ENCODE measurements at places on chromosomes 11 and 22. TPM values are rescaled to one million over a fixed set of nuclear protein-coding genes. Genes with fewer than 3 reads are reported as not detected.

The HOATZ gene
- polyA plus RNA-seq: not detected

The BRSK2 gene
- polyA plus RNA-seq: not detected

GRCh38 chr22:24994070-24994763 lies 41.7 kb downstream of the KIAA1671 start:
- no peak overlapping the region for H3K4me3 ChIP-seq
- no peaks in the 10 kb centered on the region for H3K27me3 ChIP-seq
- H3K36me3 ChIP-seq: no peaks in the 10 kb centered on the region
- H3K27ac ChIP-seq: no peak overlapping the region
- no peaks in the 10 kb centered on the region for H3K4me1 ChIP-seq

GRCh38 chr11:120399307-120399706 lies 63.1 kb downstream of the ARHGEF12 start:
- no peak for DNase-seq
- H3K27me3 ChIP-seq: peaks cover 54% of the 10 kb centered on the region
- H3K4me3 ChIP-seq: no peak overlapping the region
- H3K36me3 ChIP-seq: no peaks in the 10 kb centered on the region

DNA sequence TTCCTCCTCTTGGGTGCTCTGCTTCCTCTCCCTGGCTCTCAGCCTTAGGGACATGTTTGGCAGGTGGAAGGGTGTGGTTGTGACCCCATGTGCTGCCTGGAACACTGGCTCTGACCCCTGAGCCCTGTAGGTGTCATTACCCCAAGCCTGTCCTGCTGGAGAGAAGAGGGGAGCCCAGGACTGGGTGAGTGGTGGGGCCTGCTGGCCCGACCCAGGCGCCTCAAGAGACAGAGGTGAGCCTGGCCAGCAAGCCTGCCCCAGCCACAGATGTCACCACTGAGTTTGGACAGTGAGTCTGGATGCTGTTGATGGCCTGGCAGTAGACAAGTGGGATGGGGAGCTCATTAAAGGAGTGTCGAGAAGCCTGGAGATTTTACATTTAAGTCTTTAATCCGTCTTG lies 1112.2 kb downstream of the BRD1 start:
- H3K4me3 ChIP-seq: no peak overlapping the region
- no peaks in the 10 kb centered on the region for H3K36me3 ChIP-seq
- no peaks in the 10 kb centered on the region for H3K4me1 ChIP-seq
- no peak overlapping the region for H3K27ac ChIP-seq
- no peaks in the 10 kb centered on the region for H3K27me3 ChIP-seq
- DNase-seq: no peak

GRCh38 chr11:129117595-129118350 lies 74.4 kb downstream of the ARHGAP32 start:
- DNase-seq: peak; percentile 40
- H3K27me3 ChIP-seq: no peaks in the 10 kb centered on the region
- H3K27ac ChIP-seq: no peak overlapping the region
- no peak overlapping the region for H3K4me3 ChIP-seq
- no peaks in the 10 kb centered on the region for H3K4me1 ChIP-seq
- no peaks in the 10 kb centered on the region for H3K36me3 ChIP-seq

The TMEM132A gene
- polyA plus RNA-seq: 0.21 TPM

The DRICH1 gene
- polyA plus RNA-seq: 0.59 TPM

DNA sequence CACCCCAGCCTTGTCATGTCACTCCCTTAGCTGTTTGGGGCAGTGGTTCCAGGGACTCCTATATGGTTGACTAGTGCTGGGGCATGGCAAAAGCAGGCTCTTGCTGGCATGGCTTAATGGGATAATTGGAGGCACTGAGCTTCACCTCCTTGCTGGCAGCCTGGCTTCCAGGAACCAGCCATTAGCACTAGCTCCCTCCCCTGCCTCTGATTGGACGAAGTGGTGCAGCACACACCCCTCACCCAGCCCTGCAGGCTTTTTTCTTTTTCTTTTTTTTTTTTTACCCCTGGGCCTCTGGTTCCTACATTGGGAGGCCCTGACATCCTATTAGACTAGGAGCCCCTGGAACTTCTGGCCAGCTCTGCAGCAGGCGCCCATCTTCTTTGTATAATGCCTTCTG lies 18.6 kb downstream of the PHLDB1 start:
- peaks cover 11% of the 10 kb centered on the region for H3K27me3 ChIP-seq
- H3K27ac ChIP-seq: no peak overlapping the region
- peaks cover 5% of the 10 kb centered on the region for H3K4me1 ChIP-seq
- H3K36me3 ChIP-seq: no peaks in the 10 kb centered on the region
- no peak overlapping the region for H3K4me3 ChIP-seq

GRCh38 chr11:74269161-74269811 lies 42.2 kb downstream of the P4HA3 start:
- no peak overlapping the region for H3K27ac ChIP-seq
- DNase-seq: no peak
- H3K36me3 ChIP-seq: no peaks in the 10 kb centered on the region
- no peak overlapping the region for H3K4me3 ChIP-seq
- peaks cover 2% of the 10 kb centered on the region for H3K27me3 ChIP-seq
- H3K4me1 ChIP-seq: no peaks in the 10 kb centered on the region

The PRR33 gene
- polyA plus RNA-seq: not detected

The RTN4R gene
- not detected for polyA plus RNA-seq

DNA sequence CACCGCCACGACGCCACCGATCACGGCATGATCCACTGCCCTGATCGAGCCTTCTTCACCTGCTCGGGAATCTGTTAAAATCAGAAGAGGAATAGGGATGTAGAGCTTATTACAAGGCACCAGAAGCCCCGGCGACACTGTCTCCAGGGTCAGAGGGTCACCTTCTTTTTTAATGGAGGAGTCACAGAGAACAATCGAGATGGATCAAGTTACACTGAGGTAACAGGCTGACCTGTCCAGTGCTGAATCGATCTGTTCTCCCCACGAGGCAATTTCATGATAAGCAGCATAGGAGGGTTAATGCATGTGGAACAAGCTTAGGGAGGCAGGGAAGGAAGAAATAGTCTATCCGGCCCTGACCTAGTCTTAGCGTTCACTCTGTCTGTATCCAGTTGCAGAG lies 325.5 kb downstream of the CADM1 start:
- H3K27me3 ChIP-seq: no peaks in the 10 kb centered on the region
- H3K4me3 ChIP-seq: no peak overlapping the region
- H3K4me1 ChIP-seq: no peaks in the 10 kb centered on the region
- DNase-seq: no peak
- H3K27ac ChIP-seq: no peak overlapping the region
- H3K36me3 ChIP-seq: no peaks in the 10 kb centered on the region

DNA sequence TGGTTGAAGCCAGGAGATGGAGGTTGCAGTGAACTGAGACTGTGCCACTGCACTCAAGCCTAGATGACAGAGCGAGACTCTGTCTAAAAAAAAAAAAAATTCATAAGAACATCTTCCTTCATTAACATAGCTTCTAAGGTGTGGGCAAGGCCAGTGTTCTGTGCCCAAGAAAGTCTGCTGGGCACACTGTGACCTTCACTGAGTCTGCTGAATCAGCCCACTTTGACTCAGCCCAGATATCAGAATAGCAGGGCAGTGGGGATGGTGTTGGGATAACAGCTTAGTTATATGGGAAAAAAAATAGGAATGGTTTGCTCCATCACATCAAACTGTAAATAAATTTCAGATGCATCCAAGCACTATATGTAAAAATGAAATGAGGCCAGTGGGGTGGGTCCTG lies 32.4 kb upstream of the XBP1 start:
- H3K4me3 ChIP-seq: no peak overlapping the region
- H3K27me3 ChIP-seq: no peaks in the 10 kb centered on the region
- H3K4me1 ChIP-seq: peaks cover 16% of the 10 kb centered on the region
- no peak for DNase-seq

- H3K27ac ChIP-seq: peak overlapping the region; percentile 10
- peaks cover 98% of the 10 kb centered on the region for H3K36me3 ChIP-seq
- no peaks in the 10 kb centered on the region for H3K27me3 ChIP-seq
- peaks cover 14% of the 10 kb centered on the region for H3K4me1 ChIP-seq
- no peak overlapping the region for H3K4me3 ChIP-seq
These were observed 63.7 kb downstream of the PPP6R3 start for GRCh38 chr11:68524213-68524612.

GRCh38 chr11:70176940-70177689 lies 26.0 kb upstream of the FADD start:
- H3K36me3 ChIP-seq: no peaks in the 10 kb centered on the region
- DNase-seq: peak; percentile 46
- H3K27ac ChIP-seq: no peak overlapping the region

DNA sequence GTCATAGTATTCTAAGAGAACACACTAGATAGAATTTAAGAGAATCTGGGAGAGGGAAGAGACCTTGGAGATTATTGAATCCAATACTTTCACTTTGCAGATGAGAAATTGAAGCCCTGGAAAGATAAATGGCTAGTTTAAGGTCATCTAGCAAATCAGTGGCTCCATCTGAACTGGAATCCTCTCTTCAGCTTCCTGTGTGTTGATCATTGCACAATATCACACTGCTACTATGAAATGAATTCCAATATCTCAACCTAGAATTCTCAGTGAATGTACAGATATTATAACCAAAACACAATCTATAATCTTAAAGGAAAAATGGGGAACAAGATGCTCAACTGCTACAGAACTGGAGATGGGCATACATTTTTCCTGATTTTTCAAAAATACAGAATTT lies 44.1 kb downstream of the DCUN1D5 start:
- H3K4me3 ChIP-seq: no peak overlapping the region
- H3K36me3 ChIP-seq: no peaks in the 10 kb centered on the region
- peaks cover 22% of the 10 kb centered on the region for H3K4me1 ChIP-seq
- no peaks in the 10 kb centered on the region for H3K27me3 ChIP-seq

- peak overlapping the region; percentile 93 for H3K27ac ChIP-seq
- peaks cover 98% of the 10 kb centered on the region for H3K36me3 ChIP-seq
These were observed 137.3 kb upstream of the SORL1-AS1 start for GRCh38 chr11:121589946-121590537.

- H3K27ac ChIP-seq: no peak overlapping the region
- DNase-seq: no peak
- no peaks in the 10 kb centered on the region for H3K36me3 ChIP-seq
- H3K4me3 ChIP-seq: no peak overlapping the region
These were observed 220.1 kb upstream of the E2F8 start for GRCh38 chr11:19460718-19461405.

DNA sequence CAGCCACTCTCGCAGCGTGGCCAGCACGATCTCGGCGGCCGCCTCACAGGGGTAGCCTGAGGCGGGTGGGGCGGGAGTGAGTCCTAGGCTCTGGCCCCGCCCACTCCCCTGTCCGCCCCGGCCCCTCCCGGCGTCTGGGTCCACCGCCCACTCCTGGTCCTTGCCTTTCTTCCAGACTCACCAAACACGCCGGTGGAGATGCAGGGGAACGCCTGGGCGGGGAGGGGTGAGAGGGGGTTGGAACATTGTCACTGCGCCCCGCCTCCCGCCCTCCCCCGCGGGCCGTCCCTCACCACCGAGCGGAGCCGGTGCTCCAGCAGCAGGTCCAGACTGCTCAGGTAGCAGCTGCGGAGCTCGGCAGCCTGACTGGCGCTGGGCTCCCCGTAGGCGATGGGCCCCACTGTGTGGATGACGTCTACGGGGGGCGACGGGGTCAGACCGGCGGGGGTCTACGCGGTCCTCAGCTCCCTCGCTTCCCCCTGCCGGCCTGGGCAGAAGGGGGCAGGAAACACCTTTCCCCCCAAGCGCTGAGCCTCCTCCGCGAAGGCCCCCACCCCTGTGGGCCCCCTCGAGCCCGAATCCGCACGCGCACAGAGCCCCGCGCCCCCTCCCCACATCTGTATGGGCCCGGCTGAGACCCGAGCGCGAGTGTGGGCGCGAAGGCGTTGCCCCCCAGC lies 13.2 kb downstream of the OTUB1 start:
- peaks cover 15% of the 10 kb centered on the region for H3K27me3 ChIP-seq
- no peak overlapping the region for H3K27ac ChIP-seq
- H3K4me3 ChIP-seq: peak overlapping the region; percentile 68
- peaks cover 37% of the 10 kb centered on the region for H3K4me1 ChIP-seq

The CEP126 gene
- polyA plus RNA-seq: 0.02 TPM

DNA sequence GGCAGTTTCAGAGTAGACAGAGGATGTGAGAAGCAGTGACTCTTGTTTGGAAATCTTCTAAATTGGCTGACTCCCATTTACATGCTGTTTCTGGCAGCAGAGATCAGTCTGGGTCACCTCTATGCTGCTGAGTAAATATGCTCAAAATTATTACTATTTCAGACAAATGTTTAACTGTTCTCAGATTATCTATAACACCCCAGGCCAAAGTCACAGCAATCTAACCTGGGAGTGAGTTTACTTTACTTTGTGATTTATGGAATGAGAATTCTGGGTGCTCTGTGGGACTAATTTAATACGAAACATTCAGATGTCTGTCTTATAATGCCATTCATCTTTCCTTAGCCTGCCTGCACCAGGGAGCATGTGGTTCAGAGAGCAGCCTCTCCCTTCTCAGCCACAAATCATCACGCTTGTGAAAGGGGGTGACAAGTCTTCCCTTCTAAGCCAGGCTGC lies 282.5 kb upstream of the MPPED2 start:
- H3K27ac ChIP-seq: no peak overlapping the region
- H3K36me3 ChIP-seq: no peaks in the 10 kb centered on the region
- no peaks in the 10 kb centered on the region for H3K4me1 ChIP-seq
- no peak for DNase-seq
- H3K27me3 ChIP-seq: no peaks in the 10 kb centered on the region
- no peak overlapping the region for H3K4me3 ChIP-seq

The P2RY2 gene
- 24.1 TPM for polyA plus RNA-seq

The HEPHL1 gene
- polyA plus RNA-seq: not detected

GRCh38 chr11:73331138-73331916 lies 23.3 kb downstream of the ARHGEF17 start:
- H3K4me1 ChIP-seq: peaks cover 2% of the 10 kb centered on the region
- no peak overlapping the region for H3K4me3 ChIP-seq
- no peaks in the 10 kb centered on the region for H3K36me3 ChIP-seq

DNA sequence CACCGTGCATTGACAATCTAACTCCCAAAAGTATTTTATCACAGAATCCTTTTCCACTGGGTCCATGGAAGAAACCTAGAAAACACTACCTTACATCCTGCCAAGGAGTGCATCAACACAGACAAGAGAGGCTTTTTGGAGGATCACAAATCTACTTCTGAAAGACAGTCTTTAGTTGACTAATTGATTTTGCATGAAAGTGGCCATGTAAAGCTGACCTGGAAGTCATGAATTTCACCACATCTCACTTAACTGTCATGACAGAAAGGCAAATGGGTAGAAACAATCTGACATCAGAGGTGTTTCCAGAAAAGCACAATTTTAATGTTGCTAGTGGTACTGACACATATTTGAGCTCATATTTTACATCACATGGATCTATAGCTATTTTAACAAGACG lies 101.6 kb downstream of the FAM76B start:
- no peaks in the 10 kb centered on the region for H3K27me3 ChIP-seq
- no peak overlapping the region for H3K4me3 ChIP-seq
- no peaks in the 10 kb centered on the region for H3K4me1 ChIP-seq
- H3K27ac ChIP-seq: no peak overlapping the region
- DNase-seq: no peak
- H3K36me3 ChIP-seq: no peaks in the 10 kb centered on the region
